ENCODE measurements at places on chromosomes 11 and 22.

DNA sequence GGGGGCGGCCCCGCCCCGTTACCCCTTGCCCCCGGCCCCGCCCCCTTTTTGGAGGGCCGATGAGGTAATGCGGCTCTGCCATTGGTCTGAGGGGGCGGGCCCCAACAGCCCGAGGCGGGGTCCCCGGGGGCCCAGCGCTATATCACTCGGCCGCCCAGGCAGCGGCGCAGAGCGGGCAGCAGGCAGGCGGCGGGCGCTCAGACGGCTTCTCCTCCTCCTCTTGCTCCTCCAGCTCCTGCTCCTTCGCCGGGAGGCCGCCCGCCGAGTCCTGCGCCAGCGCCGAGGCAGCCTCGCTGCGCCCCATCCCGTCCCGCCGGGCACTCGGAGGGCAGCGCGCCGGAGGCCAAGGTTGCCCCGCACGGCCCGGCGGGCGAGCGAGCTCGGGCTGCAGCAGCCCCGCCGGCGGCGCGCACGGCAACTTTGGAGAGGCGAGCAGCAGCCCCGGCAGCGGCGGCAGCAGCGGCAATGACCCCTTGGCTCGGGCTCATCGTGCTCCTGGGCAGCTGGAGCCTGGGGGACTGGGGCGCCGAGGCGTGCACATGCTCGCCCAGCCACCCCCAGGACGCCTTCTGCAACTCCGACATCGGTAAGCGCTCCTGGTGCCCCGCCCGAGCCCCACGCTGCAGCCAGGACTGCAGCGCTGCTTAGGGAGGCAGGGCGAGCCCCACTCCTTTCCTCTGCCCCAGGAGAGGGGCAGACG is at the start of gene TIMP3:
TSS of gene TIMP3 (plus strand) at position 169 of the 700 bp plus-strand sequence. CDS start at position 466, 297 bp downstream.
- DNase-seq: peak; percentile 29

DNA sequence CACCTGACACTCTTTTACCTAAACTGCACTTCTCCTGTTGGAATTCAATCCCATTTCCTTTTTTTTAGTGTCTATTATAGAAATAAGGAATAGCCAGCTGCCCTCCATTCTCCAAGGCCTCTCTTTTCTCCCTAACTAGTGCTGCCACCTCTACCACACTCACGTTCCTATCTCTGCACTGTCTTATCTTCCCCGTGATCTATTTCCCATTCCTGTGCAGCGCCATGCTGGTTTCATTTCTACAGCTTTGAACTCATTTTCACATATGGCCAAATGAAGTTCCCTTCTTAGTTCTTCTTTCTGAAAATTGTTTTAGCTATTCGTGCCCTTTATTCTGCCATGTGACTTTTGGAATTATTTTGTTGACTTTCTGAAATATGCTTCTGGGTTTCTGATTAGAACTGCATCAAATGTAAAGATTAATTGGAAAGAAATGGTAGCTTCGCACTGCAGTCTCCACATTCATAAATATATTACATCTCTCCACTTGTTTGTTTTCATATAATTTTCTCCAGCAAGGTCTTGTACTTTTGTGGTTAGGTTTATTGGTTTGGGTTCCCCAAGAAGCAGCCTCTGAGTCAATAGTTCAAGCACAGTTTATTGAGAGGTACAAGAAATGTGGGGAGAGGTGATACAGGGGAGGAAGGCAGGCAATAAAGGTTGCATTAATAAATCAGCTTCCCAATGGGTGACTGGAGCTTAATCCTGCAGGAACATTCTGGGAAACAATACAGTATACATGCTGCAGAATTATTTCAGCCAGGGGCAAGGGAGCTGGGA is 43.7 kb upstream of the DRD2 start:
- DNase-seq: no peak

GRCh38 chr11:118488480-118489109 is 38.7 kb upstream of the TTC36 start:
- DNase-seq: peak; percentile 76

GRCh38 chr22:38038890-38039812 is 18.1 kb upstream of the PICK1 start:
- no peak for DNase-seq

- no peak for DNase-seq
These were observed 43.2 kb upstream of the CD82 start for GRCh38 chr11:44522294-44522693.

DNA sequence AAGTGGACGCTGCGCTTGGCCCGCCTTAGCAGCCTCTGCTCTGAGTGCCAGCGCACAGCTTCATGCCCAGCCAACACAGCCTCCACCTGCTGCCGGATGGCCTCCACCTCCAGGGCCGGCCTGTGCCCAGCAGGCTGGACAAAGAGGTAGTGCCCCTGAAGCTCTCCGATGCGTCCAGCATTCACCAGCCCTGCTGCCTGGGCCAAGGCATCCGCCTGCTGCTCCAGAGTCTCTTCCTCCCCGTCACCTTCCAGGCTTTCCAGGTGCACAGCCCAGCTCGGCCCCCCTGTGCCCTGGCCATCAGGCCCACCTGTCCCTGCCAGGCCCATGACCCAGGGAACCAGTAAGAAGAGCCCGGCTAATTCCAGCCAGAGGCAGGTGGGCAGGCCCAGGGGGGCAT is 2.5 kb downstream of the PCSK7 start:
- no peak for DNase-seq

- no peak for DNase-seq
These were observed 87.7 kb upstream of the BARX2 start for GRCh38 chr11:129287920-129288319.

DNA sequence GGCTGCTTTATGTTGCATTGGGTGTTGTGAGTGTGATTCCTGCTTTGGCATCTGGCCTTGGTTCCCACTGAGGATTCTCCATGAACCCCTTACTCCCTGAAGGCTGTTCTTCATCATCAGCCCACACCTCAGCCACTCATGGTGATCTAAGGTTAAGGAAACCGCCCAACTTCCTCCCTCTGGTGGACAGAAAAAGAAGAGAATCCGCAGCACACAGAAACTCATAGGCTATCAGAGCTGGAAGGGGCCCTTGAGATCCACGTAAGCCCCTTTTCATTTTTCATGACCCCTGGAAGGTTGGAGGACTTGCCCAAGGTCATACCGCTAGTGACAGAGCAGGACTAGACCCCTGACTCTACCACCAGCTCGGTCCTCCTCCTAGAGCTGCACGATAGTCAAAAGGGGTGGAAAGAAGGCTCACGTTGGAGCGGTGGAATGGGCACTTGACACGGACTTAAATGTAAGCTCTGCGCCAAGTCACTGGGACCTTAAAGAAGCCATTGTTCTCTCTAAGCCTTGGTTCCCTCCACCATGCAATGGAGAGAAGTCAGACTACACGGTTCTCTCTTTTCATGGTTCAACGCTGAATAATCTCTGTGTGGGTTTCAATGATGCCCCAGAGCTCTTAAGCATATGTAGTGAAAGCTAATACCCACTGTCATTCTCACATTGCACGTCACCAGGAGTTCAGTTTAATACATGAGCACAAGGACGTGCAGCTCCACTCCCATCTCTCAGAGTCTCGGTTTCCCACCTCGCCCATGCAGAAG is 83.6 kb upstream of the CRTAM start:
- DNase-seq: peak; percentile 42

GRCh38 chr11:45676522-45677095 is 11.2 kb upstream of the CHST1 start:
- DNase-seq: no peak

DNA sequence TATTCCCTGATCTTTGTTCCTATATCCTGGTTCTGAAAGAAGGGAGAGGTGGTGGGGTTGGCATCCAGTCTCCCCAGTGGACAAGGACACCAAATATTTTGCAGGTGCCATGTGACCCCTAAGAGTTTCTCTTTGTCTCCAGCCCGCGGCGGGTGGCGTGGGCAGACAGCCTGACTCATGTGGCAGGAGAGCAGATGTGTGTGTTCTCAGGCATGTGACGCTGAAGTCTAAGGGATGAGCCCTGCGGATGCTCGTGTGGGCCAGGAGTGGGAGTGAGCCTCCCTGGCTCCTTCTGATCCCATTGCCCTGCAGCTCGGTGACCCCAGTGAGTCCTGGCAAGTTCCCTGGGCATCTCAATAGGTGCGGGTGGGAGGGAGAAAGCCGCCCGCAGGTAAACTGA is 94.8 kb upstream of the TBCEL start:
- DNase-seq: no peak

GRCh38 chr11:79097246-79097875 is 343.5 kb downstream of the TENM4 start:
- no peak for DNase-seq

DNA sequence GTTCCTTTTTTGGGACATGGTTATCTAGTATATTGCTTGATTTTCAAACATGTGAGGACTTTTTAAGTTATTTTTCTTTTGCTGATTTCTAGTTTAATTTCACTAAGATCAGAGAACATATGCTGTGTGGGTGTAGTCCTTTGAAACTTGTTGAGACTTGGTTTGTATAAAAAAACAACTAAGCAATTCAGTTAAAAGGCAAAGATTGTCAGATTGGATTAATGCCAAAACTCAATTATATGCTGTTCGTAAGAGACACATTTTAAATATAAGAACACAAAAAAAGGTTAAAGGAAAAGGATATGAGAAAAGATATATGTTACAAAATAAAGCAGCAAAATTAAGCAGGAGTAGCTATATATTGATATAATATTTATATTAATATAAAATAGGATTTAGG is 17.8 kb upstream of the RRM1 start:
- DNase-seq: no peak

DNA sequence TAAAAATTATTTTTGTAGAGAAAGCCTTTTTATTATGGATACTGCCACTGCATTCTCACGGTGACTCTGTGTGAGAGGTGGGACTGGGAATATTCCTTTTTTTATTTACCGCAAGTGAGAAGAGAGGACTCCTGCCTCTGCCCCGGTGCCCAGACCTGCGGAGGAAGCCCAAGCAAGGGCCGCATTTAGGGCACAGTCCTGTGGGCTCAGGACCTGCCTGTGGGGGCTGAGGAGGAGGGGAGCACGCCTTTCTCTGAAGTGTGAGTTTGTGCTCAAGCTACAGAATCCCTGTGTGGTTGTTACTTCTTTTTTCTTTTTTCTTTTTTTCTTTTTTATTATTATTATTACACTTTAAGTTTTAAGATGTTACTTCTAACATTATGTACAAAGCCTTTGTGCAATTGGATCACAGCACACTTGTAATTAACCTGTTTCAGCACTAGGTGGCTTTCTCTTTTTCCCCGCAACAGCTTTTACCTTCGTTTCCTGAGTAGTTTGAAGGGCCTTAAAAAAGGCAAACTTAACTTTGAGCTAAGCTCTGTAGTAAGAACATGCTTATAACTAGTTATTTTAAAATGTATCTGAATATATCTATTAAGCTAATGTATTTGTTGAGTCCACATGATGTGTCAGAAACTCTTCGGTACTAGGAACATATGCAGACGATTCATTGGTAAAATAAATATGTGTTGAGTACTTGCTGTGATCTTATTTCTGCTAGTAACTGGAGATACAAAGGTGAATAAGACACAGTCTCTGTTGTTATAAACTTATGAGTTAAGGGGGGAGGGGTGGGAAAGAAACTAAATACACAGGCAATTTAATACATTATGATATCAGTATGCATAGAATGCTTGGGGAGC is 18.3 kb downstream of the AMOTL1 start:
- peak; percentile 41 for DNase-seq

- no peak for DNase-seq
These were observed 26.1 kb downstream of the MRTFA start for GRCh38 chr22:40610329-40610850.
